ENCODE measurements at places on chromosomes 5 and 9. TPM values are rescaled to one million over a fixed set of nuclear protein-coding genes. Genes with fewer than 3 reads are reported as not detected.

FUT7 gene
- total RNA-seq, result not detected

DNA sequence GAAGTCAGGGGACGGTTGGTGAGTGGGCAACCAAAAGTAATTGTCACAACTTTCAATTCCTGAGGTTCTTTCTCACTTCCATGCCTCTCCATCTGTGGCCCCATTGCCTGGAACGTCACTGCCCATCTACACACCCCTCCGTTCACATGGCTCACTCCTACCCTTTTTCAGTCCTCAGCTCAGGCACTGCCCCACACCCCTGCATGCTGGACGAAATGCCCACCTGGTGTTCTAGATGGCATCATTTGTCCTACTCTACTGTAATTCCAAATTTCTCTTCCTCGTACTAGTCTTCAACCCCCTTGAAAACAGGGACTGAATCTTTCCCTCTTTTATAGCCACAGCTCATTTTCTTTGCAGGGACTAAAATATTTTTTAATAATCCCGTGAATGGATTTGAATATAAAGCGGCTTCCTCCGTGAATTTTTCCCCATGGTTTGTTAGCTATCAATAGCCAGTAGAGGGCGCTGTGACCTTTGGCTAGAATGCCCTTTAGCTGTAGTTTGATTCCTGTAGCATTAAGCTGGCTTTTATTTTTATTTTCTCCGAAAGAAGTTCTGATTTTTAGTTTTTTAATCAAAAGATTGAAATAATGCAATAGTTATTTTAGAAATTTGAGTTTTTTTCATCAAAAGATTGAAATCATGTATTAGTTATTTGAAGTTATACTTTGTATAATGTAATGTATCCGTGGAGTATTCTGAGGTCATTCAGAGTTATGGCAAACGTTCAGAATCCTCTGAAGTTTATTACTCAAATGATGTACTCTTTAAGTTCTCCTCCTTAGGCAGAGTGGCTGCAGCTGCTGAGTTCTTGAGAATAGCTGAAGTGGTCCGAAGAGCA, 232.1 kb downstream of the SH3GL2 start:
- peak; percentile 63 for ATAC-seq

DNA sequence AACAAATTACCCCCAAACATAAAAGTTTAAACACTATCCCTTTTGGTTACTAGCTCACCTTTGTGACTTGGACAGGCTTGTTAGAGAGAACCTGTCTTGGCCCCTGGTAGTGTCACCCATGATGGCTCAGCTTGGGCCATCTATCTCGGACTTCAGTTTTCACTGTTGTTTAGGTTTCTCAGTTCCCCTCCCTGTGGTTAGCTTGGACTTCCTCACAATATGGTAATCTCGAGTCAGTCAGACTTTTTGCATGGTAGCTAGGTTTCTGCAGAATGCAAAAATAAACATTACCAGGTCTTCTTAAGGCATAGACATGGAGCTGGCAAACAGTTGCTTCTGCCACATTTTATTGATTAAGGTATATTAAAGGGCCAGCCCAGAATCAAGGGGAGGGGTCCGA, 324.3 kb upstream of the RORB start:
- ATAC-seq, result no peak

GRCh38 chr9:101705135-101705661, 33.2 kb downstream of the GRIN3A start:
- ATAC-seq, result peak; percentile 37

EFNA5 gene
- total RNA-seq, result 12.5 TPM

MYOZ3 gene
- total RNA-seq, result 3.1 TPM

DNA sequence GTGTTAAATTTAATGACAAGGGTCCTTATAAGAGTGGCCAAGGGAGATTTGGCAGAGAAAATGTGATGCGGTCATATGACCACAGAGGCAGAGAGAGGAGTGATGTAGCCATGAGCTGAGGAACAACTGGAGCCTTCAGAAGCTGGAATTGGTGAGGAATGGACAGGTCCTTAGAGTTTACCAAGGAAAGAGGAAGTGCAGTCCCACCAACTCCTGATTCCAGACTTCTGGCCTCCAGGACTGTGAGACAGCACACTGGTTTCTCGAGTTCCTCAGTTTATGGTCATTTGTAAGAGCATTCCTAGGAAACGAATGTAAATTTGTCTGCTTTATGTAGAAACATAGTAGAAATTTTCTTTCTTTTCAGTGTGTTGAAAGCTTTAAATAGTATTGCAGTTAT, 410.1 kb downstream of the CDH18 start:
- ATAC-seq, result no peak

GRCh38 chr9:84939774-84940173, 270.2 kb downstream of the NTRK2 start:
- ATAC-seq, result no peak

DNA sequence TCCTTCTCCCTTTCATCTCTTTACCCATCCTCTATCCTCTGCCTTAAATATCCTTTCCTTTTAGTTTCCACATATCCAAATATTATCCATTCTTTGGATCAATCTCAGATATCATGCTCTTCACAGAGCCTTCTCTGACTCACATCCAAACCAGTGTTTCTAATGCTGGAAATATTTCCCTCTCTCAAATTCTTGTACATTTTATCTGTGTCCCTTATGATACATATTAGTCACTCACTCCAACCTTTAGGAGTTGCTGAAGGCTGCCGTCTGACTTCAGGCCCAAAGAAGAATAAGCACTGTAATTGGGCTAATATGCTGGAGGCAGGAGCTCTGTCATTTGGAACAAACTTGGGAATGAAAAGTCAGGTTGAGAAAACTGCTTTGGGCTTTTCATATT, 156.4 kb upstream of the RUSC2 start:
- ATAC-seq, result no peak

GRCh38 chr5:173809014-173809413, 79.1 kb upstream of the CPEB4 start:
- no peak for ATAC-seq

DNA sequence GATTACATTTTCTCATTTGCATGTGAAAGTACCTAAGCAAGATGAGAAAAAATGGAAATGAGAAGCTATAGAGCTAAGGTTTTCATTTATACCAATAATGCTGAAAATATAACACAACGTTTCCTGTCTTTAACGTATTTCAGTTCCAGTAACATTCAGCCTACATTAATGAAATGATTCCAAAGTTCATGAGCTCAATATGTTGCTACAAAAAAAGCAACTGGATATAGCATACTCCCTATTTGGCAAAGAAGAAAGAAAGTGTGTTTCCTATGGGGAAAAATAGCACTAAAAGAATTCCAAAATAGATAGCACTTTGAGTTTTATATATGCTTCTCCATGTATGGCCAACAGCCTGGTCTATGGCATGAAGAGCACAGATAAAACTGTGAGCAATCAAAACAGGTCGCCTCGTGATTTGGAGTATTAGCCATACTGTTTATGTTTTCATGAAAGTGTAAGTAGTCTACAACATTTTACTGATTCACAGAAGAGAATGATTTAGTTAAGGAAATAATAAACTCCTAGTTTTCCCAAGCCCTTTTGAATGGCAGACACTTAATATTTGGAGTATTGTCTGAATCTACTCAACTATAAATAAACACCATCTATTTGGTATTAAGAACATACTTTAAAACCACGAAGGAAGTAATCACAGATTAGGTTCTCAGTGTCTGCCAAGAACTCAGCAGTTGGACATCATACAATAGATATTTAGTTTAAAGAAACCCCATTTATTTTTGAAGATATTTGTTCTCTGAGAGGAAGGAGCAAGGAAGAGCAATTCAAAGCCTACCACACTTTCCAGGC, 258.7 kb upstream of the RASA1 start:
- ATAC-seq, result no peak

DNA sequence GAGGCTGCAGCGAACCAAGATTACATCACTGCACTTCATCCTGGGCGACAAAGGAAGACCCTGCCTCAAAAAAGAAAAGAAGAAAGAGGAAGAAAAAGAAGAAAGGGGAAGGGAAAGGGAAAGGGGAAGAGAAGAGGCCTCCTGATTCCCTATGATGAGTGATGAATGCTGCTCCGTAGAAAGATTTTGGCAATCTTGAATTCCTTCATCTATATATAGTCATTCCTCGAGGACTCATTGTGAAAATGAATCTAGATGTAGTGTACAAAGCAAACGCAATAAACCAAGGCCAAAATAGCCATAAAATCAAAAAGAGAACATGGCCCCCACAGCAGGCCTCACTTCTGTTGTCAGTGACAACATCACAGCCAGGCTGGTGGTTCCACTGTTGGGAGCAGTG, 218.0 kb downstream of the DCP2 start:
- ATAC-seq, result no peak

MAN2A1 gene
- total RNA-seq, result 13.6 TPM

DNA sequence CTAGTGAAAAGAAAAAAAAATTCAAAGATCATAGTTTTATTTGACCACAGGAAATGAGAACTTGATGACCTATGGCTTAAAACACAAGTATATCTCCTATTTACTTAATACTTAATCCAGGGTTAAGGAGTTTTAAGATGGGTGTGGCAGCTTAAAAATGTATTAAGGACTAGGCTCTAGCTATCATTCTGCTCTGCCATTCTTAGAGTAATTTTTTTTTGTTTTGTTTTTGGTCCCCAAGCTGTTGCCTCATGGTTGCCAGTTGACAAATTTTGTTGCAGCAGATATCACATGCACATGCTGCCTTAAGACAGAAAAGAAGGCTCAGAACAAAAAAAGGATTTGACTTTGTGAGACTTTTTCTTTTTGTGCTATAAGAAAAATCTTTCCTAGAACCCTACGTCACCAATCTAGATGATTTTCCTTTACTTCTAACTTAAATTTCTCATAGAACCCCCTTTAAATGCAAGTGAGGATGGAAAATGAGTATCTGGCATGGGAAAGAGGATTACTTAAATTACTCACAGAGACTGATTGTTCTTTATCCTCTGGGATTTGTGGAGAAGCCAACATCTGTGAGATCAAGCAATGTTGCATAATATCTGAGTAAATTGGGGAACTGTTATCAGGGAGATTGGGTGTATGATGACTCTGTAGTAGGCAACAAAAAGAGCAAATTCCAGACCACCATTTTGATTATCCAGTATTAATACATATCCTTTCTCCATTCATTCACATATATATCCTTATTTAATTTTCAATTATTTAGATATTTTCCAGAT, 364.7 kb upstream of the CD180 start:
- no peak for ATAC-seq

EIF4E1B gene
- 1.0 TPM for total RNA-seq

GRCh38 chr5:76960004-76960625, 7.3 kb downstream of the CRHBP start:
- ATAC-seq, result no peak

- peak; percentile 38 for ATAC-seq
Measured at GRCh38 chr9:97984188-97985057, 1.3 kb downstream of the ANP32B start.

CDKN2A gene
- 15.3 TPM for total RNA-seq

PCDHA1 gene
- 0.75 TPM for total RNA-seq

- ATAC-seq, result peak; percentile 69
Measured at GRCh38 chr9:79471580-79472543, 99.9 kb upstream of the TLE4 start.
